ENCODE measurements at places on chromosomes 3 and 15.

GRCh38 chr3:56894881-56895431, 93.2 kb upstream of the ARHGEF3 start:
- H3K4me3 ChIP-seq, result no peak overlapping the region
- H3K27ac ChIP-seq, result no peak overlapping the region
- no peak for DNase-seq
- H3K4me1 ChIP-seq, result peaks cover 6% of the 10 kb centered on the region
- H3K36me3 ChIP-seq, result peaks cover 2% of the 10 kb centered on the region
- no peaks in the 10 kb centered on the region for H3K27me3 ChIP-seq

DNA sequence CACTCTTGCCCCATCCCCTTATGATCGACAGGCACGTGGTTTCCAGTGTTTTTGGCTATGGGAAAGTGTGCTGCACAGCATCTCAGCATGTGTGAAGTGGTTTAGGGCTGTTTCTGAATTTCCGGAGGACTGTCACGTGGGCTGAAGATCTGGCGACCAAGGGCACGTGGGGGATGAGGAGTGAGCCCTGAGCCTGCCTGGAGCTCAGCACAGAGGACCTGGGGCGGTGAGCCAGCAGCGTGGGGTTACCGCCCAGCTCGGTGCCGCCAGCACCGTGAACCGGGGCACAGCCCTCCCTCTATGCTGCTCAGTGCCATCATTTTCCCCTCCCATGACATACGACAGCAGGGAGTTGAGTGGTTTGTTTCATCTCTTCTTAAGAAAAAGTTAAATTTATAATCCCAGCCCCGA, 150.2 kb downstream of the DNAJB8 start:
- H3K4me1 ChIP-seq, result no peaks in the 10 kb centered on the region
- no peak overlapping the region for H3K4me3 ChIP-seq
- H3K36me3 ChIP-seq, result peaks cover 9% of the 10 kb centered on the region
- H3K27me3 ChIP-seq, result no peaks in the 10 kb centered on the region
- no peak for DNase-seq

DNA sequence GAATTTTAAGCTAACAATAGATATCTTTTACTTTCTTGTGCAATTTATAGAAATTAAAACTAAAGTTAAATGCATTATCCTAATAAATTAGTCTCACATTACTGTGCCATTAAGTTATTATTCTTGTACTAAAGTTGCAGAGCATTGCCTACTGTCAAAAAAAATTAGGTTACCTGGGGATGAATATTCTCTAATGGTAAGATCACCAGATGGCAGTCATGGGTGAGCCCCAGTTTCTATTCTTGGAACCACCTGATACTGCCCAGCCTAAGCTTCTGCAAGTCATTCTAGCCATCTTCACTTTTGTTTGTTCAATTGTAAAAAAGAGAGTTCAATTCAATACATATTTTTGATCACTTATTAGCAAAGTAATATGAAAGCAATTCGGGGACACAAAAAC, 213.2 kb downstream of the CADM2 start:
- H3K4me3 ChIP-seq, result no peak overlapping the region
- no peak overlapping the region for H3K27ac ChIP-seq
- no peaks in the 10 kb centered on the region for H3K36me3 ChIP-seq
- DNase-seq, result no peak

- no peak for DNase-seq
- no peaks in the 10 kb centered on the region for H3K36me3 ChIP-seq
- H3K4me1 ChIP-seq, result no peaks in the 10 kb centered on the region
These were observed 746.2 kb downstream of the TUSC7 start for GRCh38 chr3:117455782-117456181.

- no peaks in the 10 kb centered on the region for H3K4me1 ChIP-seq
- H3K27ac ChIP-seq, result no peak overlapping the region
- H3K27me3 ChIP-seq, result peaks cover 2% of the 10 kb centered on the region
- no peak overlapping the region for H3K4me3 ChIP-seq
- H3K36me3 ChIP-seq, result no peaks in the 10 kb centered on the region
- no peak for DNase-seq
These were observed 69.6 kb downstream of the ASB7 start for GRCh38 chr15:100671858-100672543.

All from immature natural killer cell (primary cell).